ENCODE measurements at places on chromosomes 11 and 22. TPM values are rescaled to one million over a fixed set of nuclear protein-coding genes. Genes with fewer than 3 reads are reported as not detected.

The ALDH3B1 gene
- total RNA-seq: 0.81 TPM

The SYT7 gene
- total RNA-seq: not detected

The PGA5 gene
- not detected for total RNA-seq

The SULT4A1 gene
- total RNA-seq: not detected

The GVQW3 gene
- 8.2 TPM for total RNA-seq

The BDNF gene
- total RNA-seq: not detected

The MYBPC3 gene
- total RNA-seq: 0.67 TPM

Data from B cell (primary cell).